Motor neuron (in vitro differentiated cells): ENCODE measurements at places on chromosomes 3 and 15.

DNA sequence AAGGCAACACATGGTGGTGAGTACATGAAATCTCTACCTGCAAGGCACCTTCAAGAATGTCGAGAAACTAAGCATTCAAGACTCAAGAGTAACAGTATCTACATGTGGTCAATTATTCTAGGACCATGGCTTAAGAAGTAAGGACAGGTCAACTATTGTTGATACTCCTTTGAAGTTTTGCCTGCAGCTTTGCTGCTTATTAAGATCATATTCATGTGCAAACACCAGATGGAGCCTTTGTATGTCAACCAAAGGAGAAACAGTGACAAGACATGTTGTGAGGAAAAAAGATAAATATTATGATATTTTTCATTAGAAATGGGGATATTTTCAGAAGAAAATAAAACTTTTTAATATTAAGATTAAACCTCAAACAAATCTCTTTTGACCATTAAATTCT is 52.3 kb upstream of the FGF7 start:
- no peak for ATAC-seq

GRCh38 chr15:85500060-85500708 is 119.8 kb downstream of the AKAP13 start:
- no peak for ATAC-seq

- ATAC-seq, result peak; percentile 21
Observed at GRCh38 chr3:119898478-119899191, 116.7 kb downstream of the NR1I2 start.

- ATAC-seq, result no peak
Observed at GRCh38 chr15:83694536-83694935, 40.6 kb downstream of the ADAMTSL3 start.

- ATAC-seq, result no peak
Observed at GRCh38 chr15:39156166-39156565, 424.7 kb upstream of the THBS1 start.

DNA sequence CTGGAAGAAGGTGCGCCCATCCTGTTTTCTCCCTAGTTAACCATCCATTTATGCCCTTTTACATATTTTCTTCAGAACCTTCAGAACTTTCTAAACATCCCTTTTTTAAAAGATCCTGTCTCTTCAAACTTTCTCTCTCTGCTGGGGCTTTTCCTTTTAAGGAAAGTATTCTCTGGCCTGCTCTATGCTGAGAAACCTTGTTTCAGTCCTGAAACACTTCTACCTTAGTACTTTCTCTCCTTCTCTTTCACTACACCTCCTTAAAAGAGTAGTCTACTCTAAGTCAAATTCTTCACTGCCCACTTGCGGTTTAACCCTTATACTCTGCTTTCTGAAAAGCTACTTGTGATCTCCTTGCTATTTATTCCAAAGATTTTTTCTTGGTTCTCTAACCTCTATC is 65.6 kb upstream of the SLC12A8 start:
- ATAC-seq, result no peak

GRCh38 chr3:155744626-155745324 is at the start of gene PLCH1:
TSS of gene PLCH1 (minus strand) at chr3:155745071. CDS start at chr3:155704224, 40,847 bp downstream.
- peak; percentile 70 for ATAC-seq

DNA sequence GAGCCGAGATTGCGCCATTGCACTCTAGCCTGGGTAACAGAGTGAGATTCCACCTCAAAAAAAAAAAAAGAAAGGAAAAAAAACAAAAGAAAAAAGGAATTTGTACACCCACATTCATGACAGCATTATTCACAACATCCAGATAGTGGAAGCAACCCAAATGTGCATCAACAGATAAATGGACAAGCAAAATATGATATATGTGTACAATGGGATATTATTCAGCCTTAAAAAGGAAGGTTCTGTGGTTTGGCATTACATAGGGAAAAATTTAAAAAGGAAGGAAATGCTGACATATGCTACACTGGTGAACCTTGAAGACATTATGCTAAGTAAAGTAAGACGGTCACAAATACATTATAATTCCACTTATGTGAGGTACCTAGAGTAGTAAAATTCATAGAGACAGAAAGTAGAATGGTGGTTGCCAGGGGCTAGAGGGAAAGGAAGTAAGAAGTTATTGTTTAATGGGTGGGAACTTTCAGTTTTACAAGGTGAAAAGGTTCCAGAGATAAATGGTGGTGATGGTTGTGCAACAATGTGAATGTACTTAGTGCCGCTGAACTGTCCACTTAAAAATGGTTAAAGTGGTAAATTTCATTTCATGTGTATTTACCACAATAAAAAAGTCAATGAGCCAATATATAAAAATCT is 118.5 kb downstream of the MYLK start:
- peak; percentile 36 for ATAC-seq

DNA sequence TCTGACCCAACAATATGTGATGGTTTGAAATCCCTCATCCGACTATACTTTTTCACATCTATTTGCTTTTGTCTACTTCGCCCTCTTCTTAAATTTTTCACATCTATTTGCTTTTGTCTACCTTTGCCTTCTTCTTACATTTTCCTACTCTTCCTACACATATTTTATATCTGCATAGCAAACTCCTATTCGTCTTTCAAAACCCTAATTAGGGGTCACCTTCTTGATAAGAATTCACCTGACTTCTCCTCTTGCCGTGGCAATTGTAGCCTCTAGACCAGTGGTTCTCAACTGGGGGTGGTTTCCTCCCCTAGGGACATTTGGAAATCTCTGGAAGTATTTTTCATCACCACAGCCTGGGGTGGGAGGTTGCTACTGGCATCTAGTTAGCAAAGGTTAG is 607.4 kb downstream of the NTRK3 start:
- ATAC-seq, result no peak

DNA sequence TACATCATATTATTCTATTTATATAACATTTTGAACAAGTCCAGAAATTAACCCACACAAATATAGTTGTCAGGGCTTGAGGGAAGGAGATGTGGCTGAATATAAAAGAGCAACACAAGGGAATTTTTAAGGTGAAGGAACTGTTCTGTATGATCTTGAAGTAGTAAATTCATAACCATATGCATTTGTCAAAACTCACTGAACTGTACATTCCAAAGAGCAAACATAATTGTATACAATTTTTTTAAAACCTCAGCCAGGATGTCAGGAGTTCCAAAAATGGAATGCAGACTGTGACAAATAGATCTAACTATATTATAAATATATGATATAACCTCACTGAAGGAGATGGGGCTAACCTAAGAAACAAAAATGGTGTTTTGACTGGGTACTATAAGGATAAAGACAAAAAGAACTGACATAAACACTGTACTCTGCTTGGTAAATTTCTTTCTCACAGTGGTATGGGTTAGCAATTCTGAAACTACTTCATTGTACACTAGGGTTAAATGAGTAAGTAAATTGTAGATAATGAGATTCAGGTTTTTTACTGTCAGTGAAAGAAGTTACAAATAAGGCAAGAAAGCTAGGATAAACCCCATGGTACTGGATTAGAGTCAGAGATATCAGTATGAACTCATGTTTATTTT is 14.4 kb downstream of the GOLGB1 start:
- ATAC-seq, result no peak

GRCh38 chr3:40292637-40293349 is 16.7 kb upstream of the EIF1B start:
- ATAC-seq, result peak; percentile 77

DNA sequence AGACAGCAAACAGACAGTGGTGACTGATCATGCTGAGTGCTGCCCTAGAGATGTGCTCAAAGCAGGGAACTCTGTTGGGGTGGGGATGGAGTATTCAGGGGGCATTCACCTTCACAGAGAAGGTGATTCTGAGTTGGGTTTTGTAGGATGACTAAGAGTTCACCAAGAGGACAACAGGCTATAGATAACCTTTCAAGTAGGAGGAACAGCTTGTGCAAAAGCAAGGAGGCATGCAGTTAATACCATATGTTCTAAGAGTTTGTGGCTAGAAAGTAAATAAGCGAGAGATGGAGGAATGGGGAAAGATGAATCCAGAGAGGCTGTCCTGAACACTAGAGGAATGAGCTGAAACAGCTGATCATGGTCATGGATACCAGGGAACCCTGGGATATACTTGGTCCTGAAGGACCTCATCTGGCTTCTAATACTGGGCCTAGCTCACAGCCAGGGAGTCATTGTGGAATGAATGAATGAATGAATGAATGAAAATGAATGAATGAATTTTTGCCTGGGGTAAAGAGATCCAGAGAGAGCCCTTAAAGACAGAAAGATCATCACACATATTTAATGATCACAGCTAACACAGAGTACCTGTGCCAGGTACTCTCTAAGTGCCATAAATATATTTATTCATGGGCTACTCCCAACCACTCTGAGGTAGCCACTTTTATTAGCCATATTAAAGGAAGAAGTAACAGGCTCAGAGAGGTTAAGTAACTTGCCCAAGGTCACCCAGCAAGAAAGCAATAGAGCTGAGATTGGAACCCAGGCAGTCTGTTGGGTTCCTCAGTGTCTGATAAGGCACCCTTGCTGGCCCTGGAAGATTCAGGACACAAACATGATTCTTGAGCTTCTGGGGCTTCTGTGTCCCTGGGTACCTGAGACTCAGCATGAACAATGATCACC is 22.0 kb downstream of the SMAD6 start:
- no peak for ATAC-seq

DNA sequence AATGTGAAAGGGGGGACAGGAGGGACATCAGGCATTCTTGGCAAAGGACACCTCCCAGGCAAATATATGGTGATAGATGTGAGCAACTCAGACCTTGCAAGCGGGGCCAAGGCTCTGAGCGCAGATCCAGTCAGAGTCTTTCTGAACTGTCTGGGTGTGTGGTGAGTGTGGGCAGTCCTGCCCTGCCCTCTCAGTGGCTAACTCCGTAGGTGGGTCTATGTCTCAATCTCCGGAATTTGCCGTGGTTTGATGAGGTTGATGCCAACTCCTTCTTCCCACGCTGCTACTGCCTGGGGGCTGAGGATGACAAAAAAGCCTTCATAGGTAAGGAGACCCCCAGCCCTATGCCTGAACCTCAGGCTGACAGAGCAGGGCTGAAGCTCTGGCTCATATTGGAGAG is 7.4 kb downstream of the TTLL3 start:
- no peak for ATAC-seq

DNA sequence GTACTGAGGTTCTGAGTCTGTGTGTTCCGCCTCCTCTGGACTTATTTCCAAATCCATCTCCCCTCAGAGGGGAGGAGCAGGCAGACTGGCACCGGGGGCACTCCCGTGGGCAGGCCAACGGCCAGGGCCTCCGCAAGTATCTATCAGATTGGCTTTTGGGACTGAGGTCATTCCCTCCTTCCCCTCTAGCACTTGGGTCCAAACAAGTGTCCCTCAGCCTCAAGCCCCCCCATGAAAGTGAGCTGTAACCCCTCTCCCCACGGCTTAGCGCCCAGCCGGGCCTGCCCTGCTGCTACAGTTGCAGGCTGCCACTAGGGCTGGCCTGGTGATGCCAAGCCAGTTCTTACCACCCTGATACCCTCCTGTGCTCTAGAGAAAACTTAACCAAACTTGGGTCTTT is 17.4 kb downstream of the ITGA11 start:
- no peak for ATAC-seq

GRCh38 chr15:51160484-51160883 is 65.8 kb upstream of the TNFAIP8L3 start:
- no peak for ATAC-seq

- ATAC-seq, result no peak
Observed at GRCh38 chr3:10010421-10010877, 15.8 kb upstream of the FANCD2 start.

- ATAC-seq, result peak; percentile 95
Observed at GRCh38 chr3:25468866-25469319, 40.8 kb downstream of the RARB start.

GRCh38 chr3:136161516-136161915 is 34.6 kb downstream of the MSL2 start:
- ATAC-seq, result no peak

- no peak for ATAC-seq
Observed at GRCh38 chr3:188360364-188360881, 206.5 kb downstream of the LPP start.

- no peak for ATAC-seq
Observed at GRCh38 chr3:75737831-75738493, 47.4 kb downstream of the ZNF717 start.

GRCh38 chr15:81312790-81313543 is 11.0 kb downstream of the STARD5 start:
- no peak for ATAC-seq

DNA sequence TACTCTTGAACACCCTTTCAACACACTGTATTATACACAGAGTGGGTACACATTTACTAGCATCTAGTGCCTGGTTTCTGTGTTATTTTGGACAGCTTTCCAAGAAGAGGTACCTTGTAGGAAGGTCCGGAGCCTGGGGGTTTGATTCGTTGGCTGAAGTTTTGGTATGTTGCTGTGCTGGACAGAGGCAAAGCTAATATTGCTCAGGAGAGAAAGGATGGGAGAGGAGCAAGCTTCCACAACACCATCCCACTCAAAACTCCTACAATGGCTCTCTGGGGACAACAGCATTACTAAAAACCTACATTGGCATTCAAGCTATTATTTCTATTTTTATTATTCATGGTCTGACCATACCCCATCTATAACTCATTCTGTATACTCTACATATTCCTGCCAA is 1.1 kb upstream of the LYSMD2 start:
- no peak for ATAC-seq

GRCh38 chr3:37319784-37320183 is 145.4 kb upstream of the LRRFIP2 start:
- ATAC-seq, result no peak

DNA sequence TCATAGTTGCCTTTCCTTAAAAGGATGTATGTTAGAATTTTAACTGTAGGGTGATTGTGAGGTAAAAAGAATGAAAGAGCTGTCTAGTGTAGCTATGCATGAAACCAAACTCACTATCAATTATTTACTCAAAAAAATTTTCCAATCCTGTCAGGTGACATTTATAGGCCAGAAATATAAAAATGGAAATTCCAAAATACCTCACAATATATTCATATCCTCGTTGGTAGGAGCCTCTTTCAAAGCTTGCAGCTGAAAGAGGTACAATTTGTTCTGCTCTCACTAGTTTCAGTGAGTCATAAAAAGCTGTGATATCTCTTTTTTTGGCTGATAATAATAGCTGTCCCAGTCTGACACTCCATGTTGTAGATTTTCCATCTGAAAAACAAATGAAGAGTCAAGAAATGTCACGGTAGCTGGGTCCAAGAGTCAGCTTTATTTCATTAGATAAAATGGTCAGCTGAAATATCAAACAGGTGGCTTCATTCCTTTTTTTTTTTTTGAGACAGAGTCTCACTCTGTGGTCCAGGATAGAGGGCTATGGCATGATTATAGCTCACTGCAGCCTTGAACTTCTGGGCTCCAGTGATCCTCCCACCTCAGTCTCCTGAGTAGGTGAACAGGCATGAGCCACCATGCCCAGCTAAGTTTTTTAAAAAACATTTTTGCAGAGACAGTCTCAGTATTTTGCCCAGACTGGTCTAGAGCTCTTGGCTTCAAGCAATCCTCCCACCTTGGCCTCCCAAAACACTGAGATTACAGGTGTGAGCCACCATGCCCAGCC is 50.8 kb upstream of the XRN1 start:
- ATAC-seq, result no peak
